ENCODE measurements at places on chromosomes 12 and 14. TPM values are rescaled to one million over a fixed set of nuclear protein-coding genes. Genes with fewer than 3 reads are reported as not detected.

- no peaks in the 10 kb centered on the region for H3K27me3 ChIP-seq
- DNase-seq: no peak
- H3K36me3 ChIP-seq: no peaks in the 10 kb centered on the region
- H3K4me1 ChIP-seq: no peaks in the 10 kb centered on the region
- H3K27ac ChIP-seq: no peak overlapping the region
These were observed 77.5 kb upstream of the IFNG-AS1 start for GRCh38 chr12:67911789-67912188.

DNA sequence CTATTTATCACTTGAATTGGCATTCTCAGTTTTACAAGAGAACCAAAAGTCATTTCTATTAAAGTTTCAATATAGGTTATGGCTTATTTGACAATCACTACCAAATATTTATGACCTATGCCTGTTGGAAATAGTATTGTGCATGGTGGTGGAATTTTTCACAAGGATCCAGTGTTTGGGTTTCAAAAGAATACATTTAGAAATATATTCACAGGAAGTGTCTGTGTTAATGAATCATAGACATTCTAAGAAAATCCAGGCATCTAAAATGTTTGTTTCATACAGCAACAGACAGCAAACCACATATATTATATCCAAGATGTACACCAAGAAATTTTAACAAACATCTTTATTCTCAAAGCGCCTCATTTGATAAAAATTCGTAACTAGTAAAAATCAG is 92.7 kb downstream of the MED13L start:
- no peak overlapping the region for H3K27ac ChIP-seq
- H3K4me3 ChIP-seq: no peak overlapping the region
- no peak for DNase-seq
- no peaks in the 10 kb centered on the region for H3K36me3 ChIP-seq
- H3K27me3 ChIP-seq: no peaks in the 10 kb centered on the region

DNA sequence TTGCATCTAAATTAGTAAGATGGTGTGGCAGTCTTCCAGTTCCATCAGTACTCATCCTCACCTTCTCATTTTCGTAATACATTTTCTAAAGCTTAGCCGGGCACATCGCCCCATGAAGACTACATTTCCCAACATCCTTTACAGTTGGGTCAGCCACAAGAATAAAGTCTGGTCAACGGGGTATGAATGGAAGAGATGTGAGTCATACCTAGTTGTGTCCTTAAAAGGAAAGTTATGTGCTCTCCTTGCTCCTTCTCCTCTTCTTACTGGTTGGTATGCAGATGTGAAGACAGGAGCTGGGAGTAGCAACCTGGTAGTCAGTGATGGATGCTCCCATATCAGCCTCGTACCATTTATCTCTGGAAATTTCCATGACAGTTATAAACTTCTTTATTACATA is 35.9 kb upstream of the EGLN3 start:
- H3K4me3 ChIP-seq: no peak overlapping the region
- no peaks in the 10 kb centered on the region for H3K27me3 ChIP-seq
- no peaks in the 10 kb centered on the region for H3K36me3 ChIP-seq
- no peak overlapping the region for H3K27ac ChIP-seq
- no peaks in the 10 kb centered on the region for H3K4me1 ChIP-seq
- no peak for DNase-seq

DNA sequence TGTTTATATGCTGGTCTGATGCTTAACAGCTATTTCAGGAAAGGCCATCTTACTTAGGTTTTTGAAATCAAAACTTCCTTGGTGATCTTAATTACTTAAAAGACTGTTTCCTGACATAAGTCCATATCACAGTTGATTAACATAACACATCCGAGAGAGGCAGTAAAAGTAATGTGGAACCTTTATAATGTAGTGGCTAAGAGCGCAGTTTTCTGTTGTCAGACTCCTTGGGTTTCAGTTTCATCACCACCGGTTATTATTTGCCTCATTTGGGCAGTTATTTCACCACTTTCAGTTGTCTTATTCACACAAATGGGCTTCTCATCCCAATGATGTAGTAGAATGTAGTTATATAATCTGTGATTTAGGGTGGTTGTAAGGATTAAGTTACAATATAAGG is 30.9 kb downstream of the TBC1D15 start:
- no peaks in the 10 kb centered on the region for H3K27me3 ChIP-seq
- no peak overlapping the region for H3K4me3 ChIP-seq
- H3K27ac ChIP-seq: no peak overlapping the region
- DNase-seq: no peak

DNA sequence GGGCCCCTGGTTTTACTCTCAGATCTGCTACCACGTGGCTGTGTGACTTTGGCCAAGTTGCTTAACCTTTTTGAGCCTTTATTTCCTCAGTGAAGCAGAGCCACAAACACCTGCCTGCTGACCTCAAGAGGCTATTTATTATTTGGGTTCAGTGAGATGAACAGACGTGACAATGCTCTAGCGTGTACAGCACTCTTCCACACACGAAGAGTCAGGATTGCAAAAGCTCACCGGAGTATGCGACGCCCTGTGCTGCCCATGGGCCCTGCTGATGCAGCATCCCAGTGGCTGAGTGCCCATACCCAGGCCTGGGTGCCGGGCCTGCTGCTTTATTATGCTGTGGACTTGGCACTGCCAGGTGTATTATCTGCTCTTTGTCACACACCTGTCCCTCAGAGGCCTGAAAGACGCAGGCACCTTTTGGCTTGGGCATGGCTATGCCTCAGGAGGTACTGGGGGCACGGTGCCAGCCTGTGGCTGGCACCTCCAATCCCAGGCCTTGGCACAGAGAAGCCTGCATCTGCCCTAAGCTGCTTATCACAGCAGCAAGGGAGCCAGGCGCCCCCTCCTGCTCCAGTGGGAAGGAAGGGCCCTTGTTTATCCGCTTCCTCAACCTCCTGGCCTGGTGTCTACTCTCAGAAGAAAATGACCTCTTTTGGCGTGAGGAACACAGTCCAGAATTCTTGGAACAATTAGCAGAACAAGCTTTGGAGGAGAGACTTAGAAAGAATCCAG is 22.3 kb upstream of the TC2N start:
- DNase-seq: no peak
- no peaks in the 10 kb centered on the region for H3K27me3 ChIP-seq
- peaks cover 45% of the 10 kb centered on the region for H3K4me1 ChIP-seq
- H3K36me3 ChIP-seq: no peaks in the 10 kb centered on the region

DNA sequence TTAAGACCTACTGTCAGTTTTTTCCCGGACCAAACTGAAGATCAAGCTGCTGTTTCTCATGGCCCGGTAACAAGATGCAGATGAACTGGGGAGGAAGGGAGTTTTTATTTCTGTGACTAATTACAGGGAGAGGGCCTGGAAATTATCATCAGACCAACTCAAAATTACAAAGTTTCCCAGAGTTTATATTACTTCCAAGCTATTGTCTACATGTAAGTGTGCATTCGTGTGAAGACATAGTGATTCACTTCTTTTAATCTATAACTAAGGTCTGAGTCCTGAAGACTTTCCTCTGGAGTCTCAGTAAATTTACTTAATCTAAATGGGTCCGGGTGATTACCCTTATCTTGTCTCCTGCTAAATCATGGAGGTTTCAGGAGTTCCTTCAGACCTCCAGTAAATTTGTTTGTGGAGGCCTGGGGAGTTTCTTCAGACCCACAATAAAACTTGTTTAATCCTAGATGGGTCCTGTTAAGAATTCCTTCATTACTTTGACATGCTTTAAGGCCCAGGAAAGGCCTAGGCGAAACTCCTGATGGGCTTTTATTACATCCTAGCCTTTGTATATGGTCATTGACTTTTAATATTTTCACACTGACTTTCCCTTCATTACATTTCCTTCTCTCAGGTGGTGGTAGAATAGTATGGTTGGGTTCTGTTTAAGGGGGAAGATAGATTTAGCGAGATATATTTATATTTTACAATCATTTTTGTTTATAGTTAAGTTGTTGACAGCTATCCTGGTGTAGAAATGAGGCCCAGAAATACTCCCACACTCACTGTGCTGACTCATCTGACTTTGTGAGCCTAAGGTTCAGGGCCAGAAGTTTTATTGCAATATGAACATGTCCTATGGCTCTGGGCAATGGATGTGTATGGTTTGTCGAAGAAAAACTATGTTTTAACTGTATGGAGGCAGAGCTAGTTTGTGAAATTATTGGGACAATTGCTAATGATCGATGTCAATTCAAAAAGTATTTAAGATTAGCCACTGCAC is 627.0 kb upstream of the FBXO33 start:
- H3K27ac ChIP-seq: no peak overlapping the region
- DNase-seq: no peak
- H3K36me3 ChIP-seq: no peaks in the 10 kb centered on the region
- H3K27me3 ChIP-seq: no peaks in the 10 kb centered on the region

DNA sequence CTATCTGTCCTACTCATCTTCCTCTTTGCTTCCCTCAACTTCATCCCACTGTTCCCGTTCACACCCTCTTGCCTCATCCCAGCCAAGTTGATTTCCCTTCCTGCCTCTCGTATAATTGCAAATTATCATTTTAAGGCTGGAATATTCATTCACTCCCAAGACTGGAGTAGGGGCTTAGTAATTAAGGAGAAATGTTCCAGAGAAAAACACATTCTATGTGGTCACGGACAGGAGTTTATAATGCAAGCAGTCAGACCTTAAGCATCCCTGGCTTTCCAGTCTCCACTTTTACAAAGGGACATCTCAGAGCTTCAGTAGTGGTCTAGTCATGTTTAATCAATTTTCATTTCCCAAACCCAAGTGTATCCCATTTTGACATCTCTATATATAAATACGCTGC is 54.9 kb downstream of the TMEM132D start:
- no peaks in the 10 kb centered on the region for H3K27me3 ChIP-seq
- H3K4me1 ChIP-seq: no peaks in the 10 kb centered on the region
- no peak overlapping the region for H3K27ac ChIP-seq
- no peaks in the 10 kb centered on the region for H3K36me3 ChIP-seq
- DNase-seq: no peak
- no peak overlapping the region for H3K4me3 ChIP-seq

Gene SOAT2
- not detected for total RNA-seq

Gene RHEBL1
- total RNA-seq: 1.5 TPM
